Heart right ventricle (tissue), 16 donors: ENCODE measurements at places on chromosomes 12 and 14. TPM values are rescaled to one million over a fixed set of nuclear protein-coding genes. Genes with fewer than 3 reads are reported as not detected.

PEX5 gene
- polyA plus RNA-seq, result 25.0 TPM

- DNase-seq, result no peak
Observed at GRCh38 chr14:106395456-106396050, 869.2 kb downstream of the TMEM121 start.

ART4 gene
- polyA plus RNA-seq, result 2.7 TPM

ANG gene
- 5.4 TPM for polyA plus RNA-seq

- no peak for DNase-seq
Observed at GRCh38 chr12:11007608-11008007, 9.5 kb upstream of the TAS2R20 start.

DNA sequence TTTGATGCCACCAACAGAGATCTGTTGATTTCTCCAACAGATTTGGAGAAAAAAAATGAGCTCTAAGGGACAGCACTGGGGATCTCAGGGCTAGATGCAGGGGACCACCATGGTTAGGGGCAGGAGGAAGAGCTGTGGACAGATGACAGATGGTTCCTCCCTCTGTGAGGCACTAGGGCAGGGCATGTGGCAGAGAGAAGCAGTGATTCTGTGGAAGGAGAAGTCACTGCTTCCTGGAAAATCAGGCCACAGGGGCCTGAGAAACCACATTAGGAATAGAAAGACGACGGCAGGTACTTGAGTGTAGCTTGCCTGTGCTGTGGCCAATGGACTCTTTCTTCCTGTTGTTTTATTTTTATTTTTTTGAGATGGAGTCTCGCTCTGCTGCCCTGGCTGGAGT is 24.9 kb upstream of the TMED2 start:
- DNase-seq, result no peak

- no peak for DNase-seq
Observed at GRCh38 chr12:1778911-1779310, 41.5 kb upstream of the LRTM2 start.

DNA sequence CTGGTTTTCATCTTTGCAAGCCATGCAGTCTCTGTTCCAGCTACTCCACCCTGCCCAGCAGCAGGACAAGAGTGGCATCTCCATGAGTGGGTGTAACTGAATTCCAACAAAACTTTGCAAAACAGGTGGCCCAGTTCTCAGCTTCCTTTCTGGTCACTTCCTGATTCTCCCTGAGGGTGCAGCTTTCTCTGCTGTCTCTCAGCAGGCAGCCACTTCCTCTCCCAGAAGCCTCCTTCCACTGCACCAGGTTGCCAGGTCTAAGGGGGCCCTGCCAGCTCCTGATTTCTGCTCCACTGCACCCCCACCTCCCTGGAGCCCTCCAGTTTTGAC is 341.0 kb upstream of the FKBP4 start:
- DNase-seq, result no peak

DNA sequence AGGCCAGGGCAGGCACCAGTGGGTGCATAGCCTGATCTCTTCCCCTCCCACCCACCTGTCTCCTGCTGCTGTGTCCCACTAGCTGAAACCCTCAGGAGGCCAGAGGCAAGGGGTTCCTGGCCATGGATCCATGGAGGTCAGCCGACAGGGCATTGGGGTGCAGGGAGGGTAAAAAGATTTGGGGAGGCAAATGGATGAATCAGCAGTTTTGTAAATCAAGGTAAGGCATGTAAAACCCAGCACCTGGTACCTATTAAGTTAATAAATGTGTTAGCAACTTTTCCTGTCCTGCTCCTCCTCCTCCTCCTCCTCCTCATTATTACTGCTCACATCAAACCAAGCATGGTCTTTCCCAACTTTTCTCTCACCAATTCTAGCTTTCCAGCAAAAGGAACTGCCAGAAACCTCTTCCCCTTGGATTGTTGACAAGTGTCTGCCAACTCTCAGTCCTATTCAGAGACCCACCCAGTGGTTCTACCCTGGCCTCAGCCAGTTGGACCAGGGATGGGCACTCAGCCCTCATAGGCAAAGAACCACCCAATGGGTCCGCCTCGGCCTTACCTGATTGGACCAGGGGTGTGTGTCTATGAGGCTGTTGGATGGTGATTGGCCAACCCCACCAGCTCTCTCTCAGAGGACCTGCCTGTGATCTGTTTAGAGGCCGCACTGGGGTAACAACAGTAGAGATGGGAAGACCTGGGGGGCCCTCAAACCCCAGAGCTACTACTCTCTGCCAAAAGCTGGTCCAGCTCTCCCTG is 155.7 kb upstream of the GSC start:
- DNase-seq, result no peak

DNA sequence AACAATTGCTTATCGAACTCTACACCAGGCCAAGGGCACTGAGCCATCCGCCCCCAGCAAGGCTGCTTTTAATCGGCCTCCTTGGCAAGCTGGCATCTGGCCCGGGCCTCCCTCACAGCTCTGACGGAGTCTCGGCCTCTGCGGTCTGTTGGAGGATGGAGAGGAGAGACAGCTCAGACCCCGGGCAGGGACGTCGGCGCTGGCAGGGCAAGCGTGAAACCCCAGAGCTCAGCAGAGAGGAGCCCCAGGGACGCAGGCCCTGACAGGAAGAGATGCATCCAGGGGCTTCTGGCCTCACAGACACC is 17.5 kb downstream of the CAMKK2 start:
- DNase-seq, result peak; percentile 63

OR4E2 gene
- not detected for polyA plus RNA-seq

DNA sequence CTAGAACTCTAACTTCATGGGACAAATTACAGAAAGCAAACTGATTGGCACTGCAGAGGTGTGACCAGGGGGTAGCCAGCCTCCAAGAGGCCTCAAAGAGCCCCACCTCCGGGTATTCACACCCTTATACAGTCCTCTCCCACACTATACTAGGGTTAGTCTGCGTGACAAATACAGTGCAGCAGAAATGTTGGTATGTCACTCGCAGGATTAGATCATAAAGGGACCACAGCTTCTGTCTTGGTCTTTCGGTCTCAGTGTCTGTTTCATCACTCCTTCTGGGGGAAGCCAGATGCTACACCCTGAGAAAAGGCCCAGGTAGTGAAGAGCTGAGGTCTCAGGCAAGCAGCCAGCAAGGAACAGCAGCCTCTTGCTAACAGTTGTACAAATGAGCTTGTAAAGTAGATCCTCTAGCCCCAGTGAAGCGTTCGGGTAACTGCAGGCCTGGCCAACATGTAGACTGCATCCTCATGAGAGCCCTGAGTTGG is 68.9 kb upstream of the SAV1 start:
- no peak for DNase-seq

NGB gene
- polyA plus RNA-seq, result not detected

GALNT8 gene
- 0.42 TPM for polyA plus RNA-seq

KLHDC1 gene
- polyA plus RNA-seq, result 6.9 TPM

- peak; percentile 16 for DNase-seq
Observed at GRCh38 chr14:58805605-58806409, 168.0 kb downstream of the DACT1 start.

DNA sequence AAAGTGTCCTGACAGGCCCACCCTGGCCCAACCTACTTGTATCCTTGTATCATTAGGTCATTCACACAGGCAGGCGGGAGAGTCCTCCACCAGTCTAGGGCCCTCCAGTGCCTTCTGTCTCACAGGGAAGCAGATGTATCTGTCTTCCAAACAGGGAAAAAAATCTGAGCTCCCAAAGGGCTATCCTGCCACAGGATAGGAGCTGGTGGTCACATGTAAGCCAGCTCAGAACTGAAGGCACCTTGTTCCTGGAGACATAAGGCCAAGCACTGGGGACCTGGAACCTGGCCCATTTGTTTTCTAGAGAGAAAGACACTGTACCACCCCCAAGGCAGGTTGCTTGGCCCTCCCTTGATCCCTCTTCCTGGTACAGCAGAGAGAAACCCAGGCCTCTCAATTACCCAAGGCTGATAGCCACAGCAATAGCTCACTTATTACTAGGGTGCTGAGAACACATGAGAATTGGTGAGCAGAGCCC is 19.4 kb upstream of the PLEKHH1 start:
- DNase-seq, result no peak

- DNase-seq, result peak; percentile 53
Observed at GRCh38 chr12:105738051-105738450, 400.7 kb downstream of the NUAK1 start.

RERG gene
- polyA plus RNA-seq, result 9.7 TPM

- DNase-seq, result no peak
Observed at GRCh38 chr12:44000309-44000952, 164.6 kb downstream of the TMEM117 start.

DNA sequence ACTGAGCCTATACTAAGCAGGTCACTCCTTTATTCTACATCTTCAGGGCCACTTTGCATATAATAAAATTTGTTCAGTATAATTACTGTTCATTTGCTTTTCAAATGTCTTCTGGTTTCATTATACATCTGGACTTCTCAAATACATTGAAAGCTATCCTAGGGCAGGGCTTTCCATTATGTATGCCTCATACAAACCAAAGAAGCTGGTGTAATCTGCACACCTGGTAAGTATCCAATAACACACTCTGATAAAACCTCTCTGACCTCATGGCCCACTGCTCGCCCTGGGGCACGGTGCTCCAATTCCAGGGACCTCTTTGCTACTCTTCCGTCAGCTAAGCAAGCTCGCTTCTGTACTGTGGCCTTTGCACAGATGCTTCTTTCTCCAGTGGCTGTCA is 21.9 kb upstream of the ISM2 start:
- DNase-seq, result no peak

- DNase-seq, result no peak
Observed at GRCh38 chr12:10697156-10697555, 23.3 kb upstream of the STYK1 start.

GRCh38 chr14:103007555-103007954 is 49.8 kb downstream of the CDC42BPB start:
- peak; percentile 65 for DNase-seq

ACTR6 gene
- polyA plus RNA-seq, result 9.4 TPM

ALKBH1 gene
- 3.9 TPM for polyA plus RNA-seq

DNA sequence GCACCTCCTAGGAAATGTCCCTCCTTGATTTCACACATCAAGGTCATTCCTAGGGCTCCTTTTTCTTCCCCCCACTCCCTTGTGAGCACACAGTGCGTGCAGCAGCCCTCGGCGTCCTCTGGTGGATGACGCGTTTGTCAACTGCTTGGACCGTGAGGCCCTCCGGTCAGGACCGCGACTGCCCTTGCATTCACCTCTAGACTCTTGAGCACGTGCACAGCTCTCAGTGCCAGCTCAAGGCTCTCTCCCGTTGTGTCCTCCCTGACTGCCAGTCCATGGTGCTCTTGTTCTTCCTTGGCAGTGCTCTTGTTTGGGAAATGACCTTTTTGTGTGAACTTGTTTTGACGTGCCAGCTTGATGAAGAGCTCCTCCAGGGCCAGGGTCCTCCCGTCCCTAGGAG is 67.9 kb downstream of the TSPAN9 start:
- DNase-seq, result peak; percentile 71

DNA sequence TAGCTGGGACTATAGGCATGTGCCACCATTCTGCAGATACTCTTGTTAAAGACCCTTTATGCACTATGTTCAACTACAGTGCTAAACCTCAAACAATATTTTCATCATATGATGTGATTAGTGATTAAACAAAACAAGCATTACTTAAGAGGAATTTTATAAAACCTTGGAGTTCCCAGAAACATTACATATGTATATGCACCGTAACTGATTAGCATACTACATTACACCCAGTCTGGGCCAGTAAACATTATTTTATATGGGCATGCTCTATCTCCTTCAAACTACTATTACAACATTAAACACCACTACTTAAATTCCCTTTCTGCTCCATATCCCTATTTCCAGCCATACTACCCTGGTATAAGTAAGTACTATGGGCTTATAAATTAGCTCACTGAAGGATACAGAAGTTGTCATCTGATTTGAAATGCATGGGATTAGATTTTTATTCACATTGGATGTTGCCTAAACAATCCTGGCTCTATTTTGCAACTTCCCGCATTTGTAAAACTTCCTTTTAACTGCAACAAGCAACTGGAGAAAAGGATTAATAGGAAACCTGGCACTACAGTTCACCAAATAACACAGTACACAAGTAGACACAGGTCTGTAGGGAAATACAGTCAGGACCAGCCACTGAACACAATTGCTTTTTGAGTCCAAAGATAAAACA is 205.8 kb downstream of the MED13L start:
- DNase-seq, result no peak

DNA sequence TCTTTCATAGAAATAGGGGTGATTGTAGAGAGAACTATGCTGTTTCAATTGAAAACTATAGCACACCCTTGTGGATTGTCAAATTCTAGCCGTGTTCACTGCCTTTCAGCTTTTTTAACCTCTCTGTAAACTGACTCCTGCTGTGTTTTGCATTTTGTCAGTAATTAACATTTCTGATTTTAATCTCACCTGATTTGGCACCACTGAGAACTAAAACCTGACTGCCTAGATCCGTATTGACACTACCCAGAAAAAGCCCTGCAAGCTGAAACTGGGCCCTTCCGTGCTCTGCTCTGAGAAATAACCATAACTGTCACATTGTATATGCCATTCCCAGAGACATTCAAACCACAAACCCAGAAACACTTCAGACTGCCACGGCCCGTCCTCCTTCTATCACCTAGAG is 26.6 kb upstream of the ETV6 start:
- DNase-seq, result no peak

DNA sequence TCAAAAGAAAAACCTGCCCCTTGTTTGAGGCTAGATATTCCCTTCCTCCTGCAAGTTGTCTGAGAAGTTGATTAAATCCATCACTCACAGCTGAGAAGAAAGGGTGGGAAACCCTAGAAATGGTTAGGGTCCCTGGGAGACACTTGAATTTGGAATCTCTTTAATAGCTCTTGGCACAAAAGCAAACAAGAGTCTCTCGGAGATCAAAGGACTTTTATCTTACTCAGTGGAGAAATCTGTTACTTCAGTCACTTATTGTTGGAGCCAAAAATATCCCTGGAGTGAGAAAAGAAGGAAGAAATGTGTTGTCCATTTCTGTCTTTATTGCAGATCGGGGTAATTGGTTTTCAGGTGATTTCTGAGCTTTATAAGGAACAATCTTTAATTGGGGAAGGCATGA is 47.0 kb downstream of the TMEM132C start:
- no peak for DNase-seq

GRCh38 chr12:92072112-92072511 is 73.5 kb downstream of the BTG1 start:
- DNase-seq, result no peak

- DNase-seq, result no peak
Observed at GRCh38 chr12:5066251-5066650, 22.6 kb downstream of the KCNA5 start.

DNA sequence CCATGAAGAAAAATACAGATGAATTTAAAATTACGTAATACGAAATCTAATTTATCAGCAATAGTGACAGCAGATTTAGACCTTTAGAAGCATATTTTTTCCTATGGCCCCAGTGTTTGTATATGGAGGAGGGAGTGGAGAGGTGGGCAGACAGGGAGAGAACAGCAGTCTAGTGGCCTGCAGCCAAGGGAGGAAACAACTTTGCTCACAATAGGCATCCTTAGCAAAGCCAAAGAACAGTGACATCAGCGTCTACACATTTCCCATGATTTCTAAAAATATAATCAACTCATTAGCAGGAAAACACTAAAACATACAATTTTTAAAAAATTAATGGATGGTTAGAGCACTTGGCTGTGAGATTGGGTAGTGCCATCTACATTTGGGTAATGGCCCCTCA is 622.6 kb upstream of the ATP2B1 start:
- peak; percentile 39 for DNase-seq

GDF3 gene
- 0.22 TPM for polyA plus RNA-seq
